ENCODE measurements at places on chromosomes 2 and 18.

DNA sequence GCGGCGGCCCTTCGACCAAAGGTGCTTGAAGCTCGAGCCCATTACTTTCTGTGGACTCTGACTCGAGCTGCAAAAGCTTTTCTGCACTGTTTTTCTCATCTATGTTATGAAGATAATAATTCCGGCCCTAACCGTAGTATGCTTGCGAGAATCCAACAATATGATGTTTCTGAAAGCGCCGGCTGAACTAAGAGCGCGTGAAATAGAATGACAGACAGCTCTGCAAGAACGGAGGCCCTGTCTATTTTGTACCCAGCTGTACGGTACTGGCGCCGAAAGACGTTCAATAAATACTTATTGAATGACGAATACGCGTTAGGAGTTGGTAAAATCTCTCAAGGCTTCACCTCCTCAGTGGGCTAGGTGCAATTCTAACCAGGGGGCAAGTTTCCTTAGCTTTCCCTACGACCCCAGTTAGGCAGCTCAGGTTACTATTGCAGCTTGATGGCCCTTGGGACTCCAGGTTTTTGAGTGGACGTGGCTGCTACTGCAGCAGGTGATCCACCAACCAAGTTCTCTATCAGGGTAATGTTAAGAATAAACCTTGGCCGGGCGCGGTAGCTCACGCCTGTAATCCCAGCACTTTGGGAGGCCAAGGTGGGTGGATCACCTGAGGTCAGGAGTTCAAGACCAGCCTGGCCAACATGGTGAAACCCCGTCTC, 570 bp downstream of the SCRN3 start:
- DNase-seq = no peak

- no peak for DNase-seq
Observed at GRCh38 chr2:10395893-10396292, 52.2 kb downstream of the ODC1 start.

GRCh38 chr2:126946318-126947102, 47.8 kb downstream of the TEX51 start:
- no peak for DNase-seq

- DNase-seq = no peak
Observed at GRCh38 chr2:20738772-20739171, 71.8 kb downstream of the GDF7 start.

- no peak for DNase-seq
Observed at GRCh38 chr18:75323821-75324585, 103.5 kb downstream of the SMIM21 start.

GRCh38 chr2:158586491-158586890, 129.7 kb downstream of the PKP4 start:
- no peak for DNase-seq

DNA sequence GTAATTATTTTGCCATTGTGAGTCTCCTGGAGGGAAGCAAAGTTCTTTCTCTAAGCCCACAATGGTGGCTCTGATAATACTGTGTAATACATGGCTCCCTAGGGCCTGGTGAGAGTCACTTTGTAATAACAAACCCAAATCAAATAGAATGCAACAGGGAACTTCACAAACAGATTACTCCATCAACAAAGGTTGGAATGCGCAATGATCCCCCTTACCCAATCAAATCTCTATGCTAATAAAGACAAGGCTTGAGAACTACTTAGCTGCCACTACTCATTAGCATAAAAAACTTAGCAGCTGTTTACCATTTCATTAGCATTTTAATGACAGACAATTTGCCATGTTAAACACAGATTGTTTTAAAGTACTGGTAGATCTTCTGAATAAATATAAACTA, 285.6 kb upstream of the SESTD1 start:
- DNase-seq = no peak

- no peak for DNase-seq
Observed at GRCh38 chr2:167471734-167472133, 583.5 kb downstream of the XIRP2 start.

- no peak for DNase-seq
Observed at GRCh38 chr18:5546660-5547059, 2.9 kb upstream of the EPB41L3 start.

DNA sequence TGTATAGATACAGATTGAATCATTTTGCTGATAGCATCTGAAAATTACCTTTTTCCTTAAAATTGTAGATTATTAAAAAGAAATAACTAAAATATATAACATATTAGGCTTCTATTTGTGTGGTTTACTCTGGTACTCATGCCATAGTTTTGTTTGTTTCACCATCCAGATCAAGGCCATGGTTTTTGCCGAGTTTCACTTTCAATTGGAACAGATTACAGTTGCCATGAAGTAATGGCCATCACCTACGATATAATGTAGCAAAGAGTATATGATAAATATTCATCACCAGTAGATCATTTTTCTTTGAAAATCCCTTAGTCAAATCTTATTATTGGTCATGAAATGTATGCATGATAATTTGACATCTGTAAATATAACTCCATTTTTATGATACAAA, 11.9 kb upstream of the DNAH7 start:
- DNase-seq = no peak

DNA sequence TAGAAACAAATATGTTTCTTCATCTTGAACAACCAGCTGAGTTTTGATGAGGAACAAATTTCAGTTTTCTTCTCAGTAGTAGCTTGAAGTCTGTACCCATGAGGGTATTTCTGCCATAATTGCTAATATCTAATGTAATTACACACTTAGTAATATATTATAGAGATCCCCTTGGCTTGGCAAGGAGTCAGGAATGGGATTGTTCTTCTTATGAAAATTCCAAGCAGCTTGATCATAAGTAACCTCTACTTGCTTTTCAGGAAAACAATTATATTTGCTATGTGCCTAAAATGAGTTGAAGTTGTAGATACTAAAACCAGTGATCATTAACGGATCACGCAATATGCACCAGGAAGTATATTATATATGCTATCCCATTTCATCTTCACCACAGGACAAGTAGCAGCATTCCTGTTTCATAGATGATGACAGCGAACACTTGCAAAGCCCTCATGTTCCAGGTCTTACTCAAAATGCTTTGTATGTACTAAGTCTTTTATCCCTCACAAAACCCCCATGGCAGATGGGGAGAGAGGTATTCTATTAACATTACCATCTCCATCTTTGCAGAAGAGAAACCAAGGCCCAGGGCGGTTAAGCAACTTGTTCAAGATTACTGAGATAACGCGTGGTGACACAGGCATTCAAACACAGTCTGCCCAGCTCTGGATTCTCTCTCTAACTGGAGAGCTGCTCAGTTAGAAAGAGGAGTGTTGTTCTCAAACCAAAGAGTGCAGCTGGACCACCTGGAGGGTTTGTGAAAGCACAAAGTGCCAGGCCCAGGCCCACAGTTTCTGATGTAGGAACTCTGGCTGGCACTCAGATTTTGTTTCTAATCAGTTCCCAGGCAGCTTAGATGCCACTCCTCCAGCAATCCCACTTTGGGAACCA, 21.8 kb upstream of the RGPD4 start:
- DNase-seq = no peak

GRCh38 chr2:63484481-63484880, 103.8 kb downstream of the WDPCP start:
- no peak for DNase-seq

DNA sequence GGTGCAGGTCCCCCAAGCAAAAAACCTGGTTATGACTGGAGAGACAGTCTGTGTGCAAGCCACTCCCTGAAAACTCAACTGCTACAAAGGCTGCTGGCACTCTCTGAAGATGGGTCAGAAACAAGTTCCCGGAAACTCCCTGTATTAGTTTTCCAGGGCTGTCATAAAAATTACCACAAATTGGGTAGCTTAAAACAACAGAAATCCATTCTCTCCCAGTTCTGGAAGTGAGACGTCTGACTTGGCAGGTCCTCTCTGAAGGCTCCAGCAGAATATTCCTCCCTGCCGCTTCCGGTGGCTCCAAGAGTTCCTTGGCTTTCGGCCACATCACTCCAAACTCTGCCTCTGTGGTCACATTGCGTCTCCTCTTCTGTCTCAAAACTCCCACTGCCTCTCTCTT, 30.1 kb upstream of the SERPINE2 start:
- no peak for DNase-seq

DNA sequence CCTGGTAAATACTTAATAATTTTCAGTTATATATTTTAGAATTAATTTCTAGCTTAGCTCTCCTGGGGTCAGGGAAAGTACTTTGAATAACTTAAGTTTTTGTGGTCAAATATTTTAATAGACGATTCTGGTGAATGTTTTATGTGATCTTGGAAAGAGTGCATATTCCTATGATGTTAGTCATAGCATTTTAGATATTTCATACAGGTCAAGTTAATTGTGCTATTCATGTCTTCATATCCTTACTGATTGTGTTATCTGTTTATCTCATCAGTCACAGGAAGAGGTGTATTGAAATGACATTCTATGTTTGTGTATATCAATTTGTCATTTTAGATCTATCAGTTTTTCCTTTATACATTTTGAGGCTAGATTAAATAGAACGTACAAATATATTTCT, 576.2 kb downstream of the CPS1 start:
- no peak for DNase-seq

DNA sequence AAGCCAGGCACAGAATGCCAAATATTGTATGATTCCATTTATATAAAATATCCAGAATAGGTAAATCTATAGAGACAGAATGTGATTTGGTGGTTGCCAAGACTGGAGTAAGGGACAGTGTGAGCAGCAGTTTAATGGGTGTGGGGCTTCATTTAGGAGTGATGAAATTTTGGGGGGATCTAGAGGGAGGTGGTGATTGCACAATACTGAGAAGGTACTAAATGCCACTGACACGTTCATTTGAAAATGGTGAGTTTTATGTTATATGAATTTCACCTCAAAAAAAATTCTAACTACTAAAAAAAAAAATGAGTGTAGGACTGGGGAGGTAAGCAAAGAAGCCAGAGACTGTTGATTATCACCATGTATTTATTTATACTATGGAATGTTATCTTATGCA, 974.5 kb upstream of the ZEB2 start:
- DNase-seq = no peak

- DNase-seq = no peak
Observed at GRCh38 chr2:212863185-212863588, 288.2 kb downstream of the IKZF2 start.

- DNase-seq = no peak
Observed at GRCh38 chr2:219045937-219046550, 4.7 kb upstream of the CFAP65 start.

GRCh38 chr2:19714926-19715325, 186.9 kb downstream of the TTC32 start:
- DNase-seq = no peak

DNA sequence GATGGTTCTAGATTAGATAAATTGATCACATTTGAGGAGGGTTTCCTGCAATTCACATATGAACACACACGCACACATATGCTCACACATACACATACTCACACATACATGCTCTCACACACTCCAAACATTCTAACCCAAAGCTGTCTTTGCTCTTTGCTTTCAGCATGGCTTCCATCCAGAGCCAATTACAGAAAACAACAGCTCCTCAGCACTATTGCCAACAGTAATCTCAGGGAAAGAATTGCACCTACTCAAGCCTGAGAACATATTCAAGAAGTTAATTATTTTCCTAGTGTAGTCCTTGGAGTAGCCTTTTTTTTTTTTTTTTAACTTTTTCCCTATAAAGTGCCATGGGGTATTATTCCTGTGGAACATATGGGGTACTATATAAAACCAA, 246.9 kb upstream of the PARD3B start:
- DNase-seq = no peak

- DNase-seq = no peak
Observed at GRCh38 chr18:27298214-27298804, 113.2 kb upstream of the CHST9 start.

- no peak for DNase-seq
Observed at GRCh38 chr2:218448934-218449333, 30.0 kb downstream of the VIL1 start.

GRCh38 chr18:3251963-3252277, 4.3 kb downstream of the MYL12A start:
- no peak for DNase-seq

- DNase-seq = no peak
Observed at GRCh38 chr2:172962824-172963223, 112.8 kb upstream of the MAP3K20 start.

DNA sequence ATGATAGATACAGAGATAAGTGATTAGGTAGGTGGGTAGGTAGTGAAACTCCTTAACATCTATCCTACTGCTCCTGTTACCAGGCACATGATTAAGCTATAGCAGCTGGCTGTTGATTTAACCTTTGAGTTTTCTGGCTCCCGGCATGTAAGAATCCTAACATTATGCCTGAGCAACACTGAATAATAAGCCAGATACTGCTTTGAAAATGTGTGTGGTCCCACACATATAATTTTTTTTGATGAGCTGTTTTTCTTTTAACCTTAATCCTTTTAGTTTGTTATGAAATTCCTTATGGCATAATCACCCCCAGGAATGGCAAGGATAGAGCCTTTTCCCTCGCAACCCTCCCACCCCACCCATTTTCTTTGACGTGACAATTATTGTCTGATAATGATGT, 104.2 kb upstream of the NEUROD1 start:
- DNase-seq = no peak

- no peak for DNase-seq
Observed at GRCh38 chr2:213751446-213751845, 467.2 kb downstream of the SPAG16 start.

GRCh38 chr18:36200354-36200771, 13.1 kb downstream of the MOCOS start:
- DNase-seq = no peak

DNA sequence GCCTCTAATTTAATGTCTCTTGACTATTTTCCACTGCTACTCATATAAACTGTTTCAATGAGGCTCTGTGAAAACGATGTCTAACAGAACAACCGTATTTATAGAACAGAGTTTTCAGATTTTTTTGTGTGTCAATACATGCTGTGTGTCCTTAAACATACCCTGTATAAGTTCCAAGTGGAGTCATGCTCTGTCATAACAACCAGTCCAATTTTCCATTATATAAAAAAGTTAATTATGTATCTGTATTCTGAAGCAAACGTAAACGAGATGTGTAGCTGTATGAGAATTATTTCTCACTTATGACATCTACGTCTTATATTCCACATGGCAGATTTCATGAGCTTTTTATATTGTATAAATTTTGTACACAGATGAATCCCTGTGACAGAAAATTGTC, 13.9 kb upstream of the GULP1 start:
- no peak for DNase-seq

DNA sequence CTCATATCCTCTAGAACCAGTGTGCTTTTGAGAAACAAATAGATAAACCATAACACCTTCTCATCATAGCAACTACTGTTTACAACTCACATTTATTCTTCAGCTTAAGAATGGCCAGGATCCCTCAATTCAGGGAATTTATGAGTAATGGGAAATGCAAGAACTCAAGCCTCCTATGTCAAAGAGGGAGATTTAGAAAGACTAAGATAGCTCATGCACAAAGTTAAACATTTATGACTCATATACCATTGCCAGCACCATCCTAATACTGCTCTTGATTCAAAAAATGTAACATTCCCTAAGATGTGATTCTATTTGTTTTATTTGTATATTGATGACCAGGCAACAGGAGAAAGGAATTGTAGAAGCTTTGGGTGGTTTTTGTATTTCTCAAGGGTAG, 172.8 kb downstream of the CYP26B1 start:
- DNase-seq = no peak

Measured in T-helper 1 cell (primary cell).